M059J (cell line): ENCODE measurements at places on chromosomes 12 and 14. TPM values are rescaled to one million over a fixed set of nuclear protein-coding genes. Genes with fewer than 3 reads are reported as not detected.

The NOVA1 gene
- not detected in 2 replicates for total RNA-seq

The SCN8A gene
- 2.7 and 6.4 TPM in 2 replicates for total RNA-seq

The LRRC10 gene
- total RNA-seq, result not detected in 2 replicates

The PPP1R36 gene
- total RNA-seq, result 0.10 and 0.89 TPM in 2 replicates

The CLEC2A gene
- total RNA-seq, result not detected in 2 replicates

The PIWIL1 gene
- not detected in 2 replicates for total RNA-seq

The PSEN1 gene
- 34.6 and 44.9 TPM in 2 replicates for total RNA-seq

The SLC39A5 gene
- not detected in 2 replicates for total RNA-seq

The IL23A gene
- total RNA-seq, result not detected in 2 replicates

The KERA gene
- not detected in 2 replicates for total RNA-seq

The IL22 gene
- total RNA-seq, result not detected in 2 replicates

The ANAPC5 gene
- 143 and 169 TPM in 2 replicates for total RNA-seq

The RPL10L gene
- not detected in 2 replicates for total RNA-seq

The BCL2L2 gene
- total RNA-seq, result 9.5 and 17.1 TPM in 2 replicates

The PTGDR gene
- total RNA-seq, result not detected in 2 replicates

The LRP1 gene
- 8.5 and 24.9 TPM in 2 replicates for total RNA-seq

The HSP90AA1 gene
- 355 and 816 TPM in 2 replicates for total RNA-seq

The SLC24A4 gene
- total RNA-seq, result 0.02 TPM in 1 of 2 replicates, not detected in the other

The MGAT4C gene
- total RNA-seq, result not detected in 2 replicates

The GLIPR1L1 gene
- not detected in 2 replicates for total RNA-seq

The TBX5 gene
- not detected in 2 replicates for total RNA-seq

The SLCO1B1 gene
- total RNA-seq, result 0.12 and 0.27 TPM in 2 replicates

The ADGRD1 gene
- total RNA-seq, result not detected in 2 replicates

The KRT81 gene
- 320 and 412 TPM in 2 replicates for total RNA-seq

The KCNK13 gene
- 0.05 and 0.25 TPM in 2 replicates for total RNA-seq

The CCDC184 gene
- total RNA-seq, result 0.12 TPM in 1 of 2 replicates, not detected in the other

The NEUROD4 gene
- not detected in 2 replicates for total RNA-seq

The LMNTD1 gene
- total RNA-seq, result 0.32 and 2.2 TPM in 2 replicates

The GPR162 gene
- 2.1 TPM in 1 of 2 replicates, not detected in the other for total RNA-seq

The RHOF gene
- 0.27 and 0.42 TPM in 2 replicates for total RNA-seq

The ARHGEF40 gene
- 12.0 and 24.8 TPM in 2 replicates for total RNA-seq

The VIPAS39 gene
- total RNA-seq, result 19.4 and 21.3 TPM in 2 replicates

The PPP1R1A gene
- not detected in 2 replicates for total RNA-seq

The CCDC38 gene
- total RNA-seq, result not detected in 2 replicates

The WNT1 gene
- not detected in 2 replicates for total RNA-seq

The PCNX1 gene
- 20.7 and 28.7 TPM in 2 replicates for total RNA-seq

The TOMM20L gene
- total RNA-seq, result not detected in 2 replicates

The FOXM1 gene
- total RNA-seq, result 45.5 and 67.5 TPM in 2 replicates

The LRRK2 gene
- not detected in 2 replicates for total RNA-seq

The EFS gene
- total RNA-seq, result 0.12 and 0.64 TPM in 2 replicates

The LTB4R gene
- total RNA-seq, result 0.98 and 1.9 TPM in 2 replicates

The IL31 gene
- not detected in 2 replicates for total RNA-seq

The TCL1B gene
- not detected in 2 replicates for total RNA-seq

The TMEM63C gene
- 0.20 and 0.39 TPM in 2 replicates for total RNA-seq

The FGF23 gene
- not detected in 2 replicates for total RNA-seq

The CRIP1 gene
- not detected in 2 replicates for total RNA-seq

The LALBA gene
- total RNA-seq, result not detected in 2 replicates

The AKAP3 gene
- 1.1 and 2.0 TPM in 2 replicates for total RNA-seq

The PLCZ1 gene
- total RNA-seq, result not detected in 2 replicates

The AVPR1A gene
- total RNA-seq, result not detected in 2 replicates

The TPPP2 gene
- total RNA-seq, result not detected in 2 replicates

The CCDC91 gene
- 11.4 and 15.1 TPM in 2 replicates for total RNA-seq

The ANO2 gene
- total RNA-seq, result 0.86 and 2.3 TPM in 2 replicates
